ENCODE measurements at places on chromosomes 3 and 15.
A peak's percentile ranks its signal among the peaks of the same experiment; 100 is the strongest.

- DNase-seq = no peak
These were observed 13.9 kb downstream of the OR5H15 start for GRCh38 chr3:98180319-98180890.

DNA sequence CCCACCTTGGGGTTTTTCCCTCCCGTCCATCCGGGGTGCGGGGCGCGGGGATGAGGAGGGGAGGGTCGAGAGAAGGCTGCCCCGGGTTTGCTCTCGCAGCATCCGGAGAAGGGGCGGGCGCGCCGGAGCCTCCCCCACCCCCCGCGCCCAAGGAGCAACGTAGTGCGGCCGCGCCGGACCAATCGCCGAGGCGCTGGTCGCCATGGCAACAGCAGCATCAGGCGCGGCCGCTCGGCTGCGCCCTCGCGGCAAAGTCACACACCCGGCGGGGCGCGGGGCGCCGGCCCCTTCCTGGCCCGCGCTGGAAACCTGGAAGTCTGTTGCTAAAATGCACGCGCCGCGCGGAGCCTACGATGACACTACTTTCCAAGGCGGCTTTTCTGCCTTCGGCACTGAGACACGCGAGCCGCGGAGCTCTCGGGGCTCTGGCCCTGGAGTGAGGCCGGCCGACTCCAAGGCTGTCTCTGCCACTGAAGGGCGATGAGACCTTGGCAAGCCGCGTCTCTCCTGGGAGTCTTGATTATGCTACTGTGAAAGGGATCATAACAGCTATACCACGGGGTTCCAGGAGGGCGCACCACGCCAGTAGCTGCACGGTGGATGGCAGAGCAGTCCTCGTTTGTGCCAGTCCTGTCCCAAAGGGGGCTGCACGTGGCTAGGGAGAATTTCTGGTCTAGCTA, at the start of gene IQSEC1:
Gene IQSEC1 (minus strand): TSS at position 104 of the 680 bp plus-strand sequence. CDS start 415 bp downstream, outside the sequence.
- DNase-seq = peak; percentile 79

- DNase-seq = no peak
These were observed 258.5 kb downstream of the BBX start for GRCh38 chr3:107781253-107781652.

- DNase-seq = no peak
These were observed 87.0 kb upstream of the ZNF280D start for GRCh38 chr15:56820333-56820732.

DNA sequence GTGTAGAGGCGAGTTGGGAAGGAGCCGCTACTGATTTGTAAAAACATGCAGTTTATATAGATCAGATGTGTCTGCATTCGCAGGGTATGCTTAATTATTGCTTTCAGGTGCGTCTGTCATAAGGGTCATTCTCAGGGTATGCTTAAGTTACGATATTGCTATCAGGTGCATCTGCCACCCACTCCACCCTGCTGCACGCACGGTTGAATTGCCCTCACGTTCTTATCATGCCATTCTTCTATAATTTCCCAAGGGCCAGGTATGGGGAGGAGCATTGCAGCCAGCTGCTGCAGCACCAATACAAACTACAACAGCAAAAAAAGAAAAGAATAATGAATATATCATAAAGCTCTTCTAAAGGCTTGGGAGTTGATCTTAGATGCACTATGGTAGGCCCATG, 230.0 kb downstream of the KBTBD8 start:
- DNase-seq = no peak

GRCh38 chr3:178586076-178586475, 49.8 kb downstream of the KCNMB2 start:
- no peak for DNase-seq

GRCh38 chr3:37329465-37329864, 155.1 kb upstream of the LRRFIP2 start:
- DNase-seq = no peak

DNA sequence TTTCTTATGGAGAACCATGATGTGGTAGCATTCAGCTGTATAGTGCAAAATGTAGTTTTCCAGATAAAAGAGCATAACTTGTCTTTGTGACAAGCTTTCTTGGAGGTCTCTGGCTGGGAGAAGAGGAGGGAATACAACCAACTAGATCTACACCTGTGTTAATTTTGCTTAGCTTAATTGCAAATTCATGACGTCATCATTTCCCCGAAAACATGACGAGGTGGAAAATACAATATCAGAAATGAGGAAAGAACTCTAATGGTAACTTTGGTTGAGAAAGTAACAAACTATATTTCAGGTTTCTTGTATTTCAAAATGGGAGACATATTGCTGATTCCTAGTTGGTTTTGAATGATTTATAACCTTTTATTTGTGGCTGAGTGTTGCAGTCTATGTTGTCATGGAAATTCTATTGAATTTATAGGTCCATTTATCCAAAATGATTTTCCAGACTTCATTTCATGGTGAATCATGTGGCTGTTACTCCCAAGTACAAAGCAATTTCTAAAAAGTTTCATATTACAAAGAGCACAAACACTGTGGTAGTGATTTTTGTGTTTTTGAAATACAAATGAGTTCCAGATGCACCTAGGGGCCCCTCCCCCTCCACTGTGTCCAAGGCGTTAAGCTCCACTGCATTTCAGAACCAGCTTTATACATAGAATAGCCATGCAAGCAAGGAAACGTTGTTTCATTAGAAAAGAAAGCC, 307.2 kb downstream of the FEZF2 start:
- DNase-seq = no peak

- DNase-seq = no peak
These were observed 219.8 kb downstream of the STT3B start for GRCh38 chr3:31752305-31753049.

DNA sequence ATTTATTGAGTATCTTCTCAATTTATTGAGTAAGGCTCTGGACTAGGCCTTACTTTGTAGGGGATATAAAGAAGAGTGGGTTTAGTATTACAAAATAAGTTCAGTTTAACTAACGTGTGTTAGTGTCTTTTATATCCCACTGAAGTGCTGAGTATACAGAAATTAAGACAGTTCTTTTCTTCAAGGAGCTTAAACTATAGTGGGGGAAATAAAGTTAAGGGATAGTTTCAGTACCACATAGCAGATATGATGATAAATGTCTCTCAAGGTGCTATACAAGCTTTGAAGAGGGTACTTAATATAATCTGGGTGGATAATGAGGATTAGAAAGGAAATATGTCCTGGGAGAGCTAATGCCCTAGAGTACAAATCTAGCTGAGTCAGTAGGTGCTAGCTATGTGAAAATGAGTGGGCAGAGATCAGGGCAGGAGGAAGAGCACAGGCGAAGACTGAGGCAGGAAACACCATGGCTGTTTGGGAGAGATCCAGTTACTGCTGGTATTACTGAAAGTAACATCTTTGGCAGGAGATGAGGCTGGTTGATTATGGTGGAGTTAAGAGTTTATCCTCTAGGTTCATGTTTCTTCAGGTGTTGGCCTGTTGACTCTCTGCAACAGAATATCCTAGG, 46.0 kb downstream of the TEX9 start:
- DNase-seq = no peak

DNA sequence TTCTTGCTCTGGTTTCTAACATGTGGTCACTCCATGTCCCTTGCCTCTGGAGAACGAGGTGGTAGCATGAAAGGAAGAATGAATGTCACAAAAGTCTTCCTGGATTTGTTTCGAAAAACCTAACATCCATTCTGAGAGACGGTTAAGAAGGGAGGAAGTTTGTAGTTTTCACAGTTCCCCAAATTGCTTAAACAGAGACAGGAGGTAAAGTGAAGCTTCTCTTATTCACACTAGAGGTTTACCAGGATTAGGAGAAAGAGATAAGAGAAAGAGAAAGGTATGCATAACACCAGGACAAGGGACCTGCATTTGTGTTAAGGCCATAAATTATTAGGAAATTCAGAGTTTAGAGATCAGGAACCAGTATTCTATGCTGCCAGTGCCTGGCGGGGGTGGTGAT, 228.1 kb downstream of the CPNE4 start:
- no peak for DNase-seq

- DNase-seq = no peak
These were observed 123.1 kb upstream of the UMPS start for GRCh38 chr3:124607163-124607562.

DNA sequence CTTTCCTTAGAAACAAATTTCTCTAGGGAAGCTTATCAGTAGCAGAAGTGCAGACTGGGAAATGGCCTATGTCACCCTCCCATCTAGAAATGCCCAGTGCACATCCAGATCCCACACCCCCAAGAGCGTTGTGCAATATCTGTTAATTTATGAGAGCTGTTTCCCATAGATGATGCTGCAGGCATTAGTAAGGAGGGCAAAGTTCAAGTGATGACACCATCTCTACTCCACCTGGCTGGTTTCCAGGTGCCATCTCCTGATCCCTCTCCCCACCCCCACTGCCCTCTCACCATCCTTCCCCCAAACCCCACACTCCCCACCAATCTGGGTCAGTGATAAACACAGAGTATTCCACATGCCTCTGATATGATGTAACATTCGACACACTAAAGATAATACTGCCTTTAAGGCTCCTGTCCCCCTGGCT, 39.4 kb downstream of the AGTR1 start:
- no peak for DNase-seq

DNA sequence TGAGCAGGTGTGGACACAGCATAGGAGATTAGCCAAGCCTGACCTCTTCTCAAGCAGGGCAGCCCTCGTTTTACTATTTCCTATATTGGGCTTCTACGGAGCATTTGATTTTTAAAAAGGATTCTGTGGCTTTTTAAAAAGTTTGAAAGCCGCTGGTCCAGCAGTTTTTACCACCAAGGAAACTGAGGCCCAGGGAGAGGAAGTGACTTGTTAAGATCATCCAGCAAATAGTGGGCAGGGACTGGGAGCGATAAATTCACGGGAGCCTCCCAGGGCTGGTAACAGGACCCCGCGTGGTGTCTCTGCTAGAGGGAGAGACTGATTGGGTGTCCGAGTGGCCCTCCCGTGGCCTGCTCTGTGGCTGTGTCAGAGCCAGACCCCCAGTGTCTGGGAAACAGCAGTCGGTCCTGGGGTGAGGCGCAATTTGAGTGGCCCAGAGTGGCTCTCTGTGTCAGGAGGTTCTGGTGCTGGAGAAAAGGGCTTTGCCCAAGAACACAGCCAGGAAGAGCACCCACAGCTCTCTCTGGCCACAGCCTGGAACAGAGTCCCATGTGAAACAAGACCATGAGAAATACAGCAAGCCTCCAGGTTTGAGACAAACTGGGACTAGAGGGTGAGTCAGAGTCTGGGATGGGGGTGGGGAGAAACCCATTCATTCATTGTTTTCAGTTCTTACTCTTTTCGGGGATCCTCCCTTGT, 4.2 kb downstream of the FURIN start:
- DNase-seq = no peak

DNA sequence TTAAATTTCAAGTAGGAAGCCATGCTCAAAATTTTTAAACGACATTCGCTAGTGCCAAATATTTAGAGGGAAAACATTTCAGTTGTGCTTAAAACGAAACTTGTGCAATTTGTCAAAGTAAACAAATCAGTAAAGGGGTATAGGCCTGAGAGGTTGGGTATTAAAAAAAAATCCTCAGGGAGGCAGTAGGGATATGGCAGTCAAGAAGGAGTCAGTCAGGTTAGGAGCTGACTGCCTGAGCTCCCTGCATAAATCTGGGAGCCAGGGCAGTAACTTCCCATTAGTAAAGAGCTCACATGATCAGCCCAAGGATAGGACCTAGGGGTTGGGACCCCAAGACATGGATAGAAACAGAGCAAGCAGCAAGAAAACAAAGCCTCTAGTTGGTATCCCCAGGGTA, 120.7 kb upstream of the STAC start:
- DNase-seq = no peak

- no peak for DNase-seq
These were observed 125.6 kb upstream of the MCTP2 start for GRCh38 chr15:94105760-94106159.

DNA sequence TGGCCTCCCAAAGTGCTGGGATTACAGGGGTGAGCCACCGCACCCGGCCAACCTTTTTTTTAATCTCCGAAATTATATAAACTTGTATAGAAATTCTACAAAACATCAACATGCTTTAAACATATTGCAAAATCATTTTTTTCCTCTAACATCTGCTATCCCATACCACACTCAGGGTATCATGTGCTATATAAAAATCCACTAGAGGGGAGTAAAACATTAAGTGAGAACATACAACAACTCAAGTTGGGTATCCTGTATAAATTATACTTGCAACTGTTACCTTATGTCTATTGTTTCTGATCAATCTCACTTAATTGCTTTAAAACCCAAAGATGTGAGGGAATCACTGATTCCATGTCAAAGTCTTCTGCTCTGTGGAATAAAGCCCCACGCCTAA, 71.9 kb upstream of the FBN1 start:
- no peak for DNase-seq

GRCh38 chr3:185732782-185733181, 92.1 kb downstream of the IGF2BP2 start:
- no peak for DNase-seq

DNA sequence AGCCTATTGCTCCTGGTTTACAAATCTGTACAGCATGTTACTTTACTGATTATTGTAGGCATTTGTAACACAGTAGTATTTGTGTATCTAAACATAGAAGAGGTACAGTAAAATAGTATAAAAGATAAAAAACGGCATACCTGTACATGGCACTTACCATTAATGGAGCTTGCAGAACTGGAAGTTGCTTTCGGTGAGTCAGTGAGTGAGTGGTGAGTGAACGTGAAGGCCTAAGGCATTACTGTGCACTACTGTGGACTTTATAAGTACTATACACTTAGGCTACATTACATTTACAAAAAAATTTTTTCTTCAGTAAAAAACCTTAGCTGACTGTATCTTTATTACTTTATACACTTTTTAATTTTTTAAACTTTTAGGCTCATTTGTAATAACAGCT, 90.9 kb downstream of the RAP2B start:
- no peak for DNase-seq

Measured in CD4-positive, alpha-beta T cell treated with Interleukin-4 for 1 hour (primary cell).